Left lung (tissue), 14 donors: ENCODE measurements at places on chromosomes 5 and 9. TPM values are rescaled to one million over a fixed set of nuclear protein-coding genes. Genes with fewer than 3 reads are reported as not detected.

DNA sequence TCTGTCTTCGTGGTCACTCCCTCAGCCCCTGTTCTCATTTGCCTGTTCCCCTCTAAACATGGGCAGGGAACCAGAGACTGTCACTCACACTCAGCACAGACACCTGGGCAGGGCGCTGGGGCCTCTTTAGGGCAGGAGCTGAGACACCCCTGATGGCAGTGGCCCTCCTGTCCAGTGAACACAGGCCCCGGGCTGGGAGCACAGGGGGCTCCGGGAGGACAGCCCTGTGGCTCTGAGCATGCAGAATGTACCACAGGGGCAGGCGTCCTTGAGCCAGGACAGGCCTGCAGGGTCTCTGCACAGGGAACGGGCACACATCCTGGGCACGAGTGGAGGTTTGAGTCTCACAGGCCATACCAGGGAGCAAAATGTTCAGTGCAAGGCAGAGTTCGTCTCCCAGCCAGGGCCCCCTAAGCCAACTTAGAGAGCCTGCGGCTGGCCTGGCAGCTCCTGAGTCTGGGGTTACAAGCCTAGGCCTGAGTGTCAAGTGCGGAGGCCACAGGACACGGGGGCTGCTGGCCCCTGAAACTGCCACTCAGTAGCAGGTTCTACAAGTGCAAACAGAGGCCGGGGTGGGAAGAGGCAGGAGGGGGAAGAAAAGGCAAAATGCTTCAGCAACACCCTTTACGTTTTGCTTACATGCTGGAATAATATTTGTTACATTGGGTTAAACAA is 55.9 kb upstream of the NKD2 start:
- DNase-seq, result no peak
- no peaks in the 10 kb centered on the region for H3K36me3 ChIP-seq
- no peak overlapping the region for H3K27ac ChIP-seq
- peaks cover 16% of the 10 kb centered on the region for H3K4me1 ChIP-seq
- H3K4me3 ChIP-seq, result no peak overlapping the region
- H3K27me3 ChIP-seq, result no peaks in the 10 kb centered on the region

Gene ALDH7A1
- 54.3 TPM for total RNA-seq

DNA sequence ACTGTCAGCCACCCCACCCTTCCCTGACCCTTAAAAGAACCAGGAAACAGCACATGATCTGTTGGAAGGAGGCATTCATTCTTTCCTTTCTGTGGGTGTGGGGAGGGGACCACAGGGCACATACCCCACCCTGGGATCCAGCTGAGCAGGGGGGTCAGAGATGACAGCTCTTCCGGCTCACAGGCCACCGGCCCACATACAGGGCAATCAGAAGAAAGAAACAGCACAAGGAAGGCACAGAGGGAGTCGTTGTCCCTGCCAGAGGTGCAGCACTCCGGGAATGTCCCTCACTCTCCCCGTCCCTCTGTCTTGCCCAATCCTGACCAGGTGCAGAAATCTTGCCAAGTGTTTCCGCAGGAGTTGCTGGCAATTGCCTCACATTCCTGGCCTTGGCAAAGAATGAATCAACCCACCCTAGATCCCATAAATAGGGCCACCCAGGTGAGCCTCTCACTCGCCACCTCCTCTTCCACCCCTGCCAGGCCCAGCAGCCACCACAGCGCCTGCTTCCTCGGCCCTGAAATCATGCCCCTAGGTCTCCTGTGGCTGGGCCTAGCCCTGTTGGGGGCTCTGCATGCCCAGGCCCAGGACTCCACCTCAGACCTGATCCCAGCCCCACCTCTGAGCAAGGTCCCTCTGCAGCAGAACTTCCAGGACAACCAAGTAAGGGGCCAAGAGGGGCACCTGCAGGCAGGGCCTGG is at the start of gene LCN2:
LCN2 (plus strand) TSS at position 453 of the 701 bp plus-strand sequence; CDS start at position 526, 73 bp downstream.
- H3K36me3 ChIP-seq, result no peaks in the 10 kb centered on the region
- no peaks in the 10 kb centered on the region for H3K27me3 ChIP-seq
- no peak within 1 kb of the TSS for H3K4me3 ChIP-seq
- H3K27ac ChIP-seq, result peak within 1 kb of the TSS; percentile 76
- peak; percentile 54 for DNase-seq

- H3K27ac ChIP-seq, result no peak overlapping the region
- no peaks in the 10 kb centered on the region for H3K36me3 ChIP-seq
- H3K27me3 ChIP-seq, result no peaks in the 10 kb centered on the region
- peaks cover 4% of the 10 kb centered on the region for H3K4me1 ChIP-seq
Measured at GRCh38 chr9:120583958-120584369, 4.0 kb upstream of the CDK5RAP2 start.

- no peaks in the 10 kb centered on the region for H3K36me3 ChIP-seq
- H3K27ac ChIP-seq, result no peak overlapping the region
- no peak overlapping the region for H3K4me3 ChIP-seq
- no peaks in the 10 kb centered on the region for H3K27me3 ChIP-seq
Measured at GRCh38 chr5:122490718-122491117, 178.7 kb downstream of the SNCAIP start.

DNA sequence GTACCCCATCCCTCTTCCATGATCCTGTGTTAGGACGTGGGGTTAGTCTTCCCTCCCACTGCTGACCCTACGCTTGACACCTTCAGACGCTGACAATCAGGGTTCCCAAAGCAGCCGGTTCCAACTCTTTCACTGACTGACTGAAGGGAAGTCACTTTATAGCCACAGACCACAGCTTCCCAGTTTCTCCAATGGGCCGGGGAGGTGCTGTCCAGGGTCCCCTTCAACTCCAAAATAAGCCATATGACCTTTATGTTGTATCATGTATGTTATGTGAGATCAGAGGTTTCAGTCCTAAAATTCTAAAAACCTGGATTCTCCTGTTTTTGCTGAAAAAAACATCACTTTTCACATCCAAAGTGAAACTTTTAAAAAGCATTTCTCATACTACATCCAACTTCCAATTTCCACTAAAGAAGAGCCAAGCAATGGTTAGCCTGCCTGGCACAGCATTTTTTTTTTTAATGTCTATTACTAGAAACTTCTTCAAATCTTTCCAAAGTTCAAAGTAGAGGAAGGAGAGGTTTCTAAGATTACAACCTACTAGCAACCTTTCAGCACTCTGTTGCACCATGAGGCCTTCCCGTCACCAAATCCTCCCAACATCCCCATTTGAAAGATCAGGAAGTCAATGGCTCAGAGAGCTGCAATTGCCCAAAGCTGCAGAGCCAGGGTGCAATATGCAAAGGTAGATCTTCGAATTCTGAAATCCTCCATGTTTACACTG is 5.2 kb downstream of the EPB41L4B start:
- H3K27me3 ChIP-seq, result peaks cover 84% of the 10 kb centered on the region
- no peaks in the 10 kb centered on the region for H3K4me1 ChIP-seq
- DNase-seq, result no peak
- H3K36me3 ChIP-seq, result no peaks in the 10 kb centered on the region
- peak overlapping the region; percentile 59 for H3K27ac ChIP-seq

- H3K27me3 ChIP-seq, result peaks cover 19% of the 10 kb centered on the region
- no peak overlapping the region for H3K4me3 ChIP-seq
- H3K36me3 ChIP-seq, result no peaks in the 10 kb centered on the region
- DNase-seq, result no peak
- peaks cover 6% of the 10 kb centered on the region for H3K4me1 ChIP-seq
- H3K27ac ChIP-seq, result no peak overlapping the region
Measured at GRCh38 chr9:125376261-125377226, 114.9 kb downstream of the GAPVD1 start.

GRCh38 chr5:150285114-150285513 is 4.5 kb downstream of the CAMK2A start:
- H3K27me3 ChIP-seq, result peaks cover 17% of the 10 kb centered on the region
- no peaks in the 10 kb centered on the region for H3K36me3 ChIP-seq
- no peak overlapping the region for H3K27ac ChIP-seq
- no peak for DNase-seq
- H3K4me3 ChIP-seq, result no peak overlapping the region

DNA sequence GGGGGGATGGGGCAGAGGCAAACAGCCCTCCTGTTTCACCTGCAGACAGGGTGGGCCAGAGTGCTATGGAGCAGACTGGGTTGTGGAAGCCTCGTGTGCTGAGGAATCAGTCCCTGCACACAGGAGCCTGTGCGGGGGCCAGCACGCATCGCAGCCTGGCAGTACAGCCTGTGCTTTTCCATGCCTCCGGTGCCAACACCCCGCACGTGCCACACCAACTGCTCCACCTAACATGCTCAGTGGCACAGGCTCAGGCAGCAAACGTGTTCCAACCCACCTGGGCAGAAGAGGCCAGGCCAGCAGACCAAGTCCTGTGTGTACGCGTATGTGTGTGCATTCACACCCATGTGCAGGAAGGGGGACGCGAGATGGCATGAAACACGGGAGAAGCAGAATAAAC is 37.4 kb upstream of the FBXW11 start:
- H3K4me1 ChIP-seq, result peaks cover 8% of the 10 kb centered on the region
- peaks cover 63% of the 10 kb centered on the region for H3K36me3 ChIP-seq
- DNase-seq, result no peak
- no peak overlapping the region for H3K4me3 ChIP-seq

DNA sequence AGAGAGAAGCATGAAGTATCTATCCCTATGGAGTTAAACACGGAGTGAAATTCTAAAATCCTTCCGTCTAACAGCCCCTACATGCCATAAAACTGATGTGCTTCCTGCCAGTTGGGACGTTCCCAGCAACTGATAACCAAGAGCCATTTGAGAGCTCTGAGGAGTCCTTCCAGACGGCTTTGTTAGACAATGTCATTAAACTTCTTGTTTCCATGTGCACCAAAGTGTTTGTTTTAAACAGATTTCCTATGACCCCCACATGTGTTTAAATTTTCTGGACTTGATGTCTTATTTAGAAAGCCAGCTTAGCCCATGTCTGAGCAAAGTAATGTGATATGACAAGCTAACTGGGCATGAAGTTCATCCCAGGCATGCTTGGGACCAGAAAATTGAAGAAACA is 57.2 kb upstream of the LPAR1 start:
- H3K36me3 ChIP-seq, result no peaks in the 10 kb centered on the region
- no peaks in the 10 kb centered on the region for H3K27me3 ChIP-seq
- H3K4me3 ChIP-seq, result no peak overlapping the region
- H3K4me1 ChIP-seq, result peaks cover 5% of the 10 kb centered on the region

GRCh38 chr9:132894346-132894745 is 15.6 kb downstream of the SPACA9 start:
- no peak for DNase-seq
- H3K4me3 ChIP-seq, result no peak overlapping the region
- no peaks in the 10 kb centered on the region for H3K27me3 ChIP-seq
- peaks cover 12% of the 10 kb centered on the region for H3K4me1 ChIP-seq
- H3K36me3 ChIP-seq, result peaks cover 66% of the 10 kb centered on the region
- H3K27ac ChIP-seq, result no peak overlapping the region
